NCI-H69 (cell line): ENCODE measurements at places on chromosomes 6 and 20.

DNA sequence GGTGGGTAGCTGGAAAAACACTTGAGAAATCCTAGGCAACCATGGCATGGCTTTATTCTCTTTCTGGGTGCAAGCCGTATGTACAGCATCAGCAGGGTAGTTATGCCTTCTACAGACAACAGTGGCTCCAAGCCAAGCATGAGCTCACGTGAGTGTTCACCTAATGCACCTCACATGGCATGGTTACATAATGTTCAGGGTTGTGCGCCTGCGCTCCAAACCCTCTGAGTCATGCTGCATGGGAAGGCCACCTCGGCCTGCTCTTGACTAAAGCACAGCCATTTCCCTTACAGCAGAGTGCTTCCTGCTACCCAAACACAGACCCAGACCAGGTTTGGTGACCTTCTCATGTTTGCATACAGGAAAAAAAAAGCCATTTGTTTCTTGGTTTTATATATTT is 96.2 kb downstream of the VIP start:
- peak; percentile 9 for DNase-seq

DNA sequence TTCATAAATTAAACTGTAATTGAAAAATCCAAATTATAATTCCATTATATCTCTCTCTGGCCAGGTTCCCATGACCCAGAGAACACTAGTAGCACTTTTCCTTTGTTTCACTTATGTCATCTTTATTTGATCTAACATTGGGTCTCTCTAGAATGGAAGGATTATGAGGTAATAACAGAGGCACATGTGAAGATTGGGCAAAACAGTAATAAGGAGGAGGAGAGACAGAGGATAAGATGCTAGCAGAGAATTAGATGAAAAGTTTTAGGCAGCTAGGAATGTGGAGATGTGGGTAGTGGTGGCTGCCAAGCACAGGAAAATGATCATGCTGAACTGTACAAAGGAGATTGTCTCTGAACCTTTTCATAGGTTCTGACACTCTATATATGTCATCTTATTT is 3.3 kb downstream of the TAB2 start:
- peak; percentile 10 for DNase-seq

- DNase-seq, result no peak
These were observed 24.6 kb upstream of the SPTLC3 start for GRCh38 chr20:12984069-12984765.

GRCh38 chr20:51756653-51757052 is 11.5 kb downstream of the ATP9A start:
- no peak for DNase-seq

DNA sequence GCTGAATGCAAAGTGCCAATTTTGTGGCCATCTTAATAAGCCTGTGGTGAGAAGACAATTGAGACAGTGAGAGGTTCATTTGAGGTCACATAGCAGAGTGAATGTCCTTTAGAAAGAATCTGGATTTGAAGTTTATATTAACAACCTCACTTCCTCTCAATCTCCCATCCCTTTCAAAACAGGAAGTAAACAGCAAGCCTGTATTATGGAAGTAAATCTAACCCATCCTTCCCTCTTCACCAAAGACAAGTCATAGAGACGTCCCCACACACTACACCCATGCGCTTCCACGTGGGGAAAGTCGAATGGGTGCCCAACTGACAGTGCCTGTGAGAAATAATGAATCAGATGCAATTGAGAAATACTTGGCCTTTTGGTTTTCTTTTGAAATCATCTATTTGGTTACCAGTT is 28.8 kb upstream of the CCND3 start:
- no peak for DNase-seq

DNA sequence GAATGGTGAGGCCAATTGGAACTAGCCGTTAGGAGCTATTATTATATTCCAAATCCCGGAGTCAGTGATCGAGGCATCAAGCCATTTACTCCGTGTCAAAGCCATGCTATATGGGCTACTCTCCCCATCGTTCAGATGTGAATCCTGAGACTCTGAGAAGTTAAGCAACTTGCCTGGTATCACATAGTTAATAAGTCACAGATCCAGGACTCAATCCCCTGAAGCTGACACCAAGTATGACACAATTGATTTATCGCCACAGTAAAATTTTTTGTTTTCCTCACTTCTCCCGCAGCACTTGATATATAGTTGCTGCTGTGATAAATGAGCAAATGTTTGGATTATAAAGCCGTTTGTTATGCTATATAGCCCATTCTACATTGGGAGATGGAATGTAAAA is 50.8 kb upstream of the TSHZ2 start:
- DNase-seq, result no peak

DNA sequence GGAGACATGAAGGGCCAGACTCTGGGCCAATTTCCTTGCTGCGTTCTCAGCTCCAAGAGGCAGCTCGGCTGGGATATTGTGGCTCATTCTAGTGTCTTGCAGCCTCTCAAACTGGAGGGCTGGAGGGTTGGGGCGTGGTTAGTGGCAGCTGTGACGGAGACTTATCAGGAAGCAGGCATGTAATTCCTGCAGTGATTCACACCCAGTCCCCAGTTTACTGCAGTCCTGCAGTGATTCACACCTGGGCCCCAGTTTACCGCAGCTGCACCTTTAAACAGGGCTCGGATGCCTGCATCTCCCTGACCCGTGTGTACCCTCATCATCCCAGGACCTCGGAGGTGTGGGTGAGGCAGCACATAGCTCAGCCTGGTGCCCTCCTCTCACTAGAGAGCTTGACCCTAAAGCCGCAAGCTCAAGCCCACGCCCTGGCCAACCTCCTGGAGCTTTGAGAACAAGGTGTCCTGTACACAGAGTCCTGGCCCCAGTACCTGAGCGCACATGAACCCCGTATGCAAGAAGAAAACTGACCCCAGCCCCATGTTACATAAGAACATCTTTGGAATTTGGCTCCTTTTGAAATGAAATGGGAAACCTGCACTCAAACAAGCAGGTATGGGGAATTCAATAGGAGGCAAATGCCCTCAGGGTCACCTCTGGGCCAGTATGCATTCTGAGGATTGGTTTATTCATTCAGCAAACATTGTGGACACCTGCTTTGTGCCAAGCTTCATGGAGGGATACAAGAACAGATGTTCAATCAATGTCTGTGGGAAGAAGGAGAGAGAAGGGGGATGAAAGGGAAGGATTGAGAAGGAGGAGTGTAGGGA is 55.3 kb upstream of the FAM83D start:
- peak; percentile 85 for DNase-seq

GRCh38 chr6:45472382-45472781 is 94.6 kb upstream of the SUPT3H start:
- no peak for DNase-seq

GRCh38 chr6:106539936-106540335 is 89.4 kb downstream of the RTN4IP1 start:
- no peak for DNase-seq

- peak; percentile 8 for DNase-seq
These were observed 8.8 kb downstream of the WFDC3 start for GRCh38 chr20:45782890-45783289.

DNA sequence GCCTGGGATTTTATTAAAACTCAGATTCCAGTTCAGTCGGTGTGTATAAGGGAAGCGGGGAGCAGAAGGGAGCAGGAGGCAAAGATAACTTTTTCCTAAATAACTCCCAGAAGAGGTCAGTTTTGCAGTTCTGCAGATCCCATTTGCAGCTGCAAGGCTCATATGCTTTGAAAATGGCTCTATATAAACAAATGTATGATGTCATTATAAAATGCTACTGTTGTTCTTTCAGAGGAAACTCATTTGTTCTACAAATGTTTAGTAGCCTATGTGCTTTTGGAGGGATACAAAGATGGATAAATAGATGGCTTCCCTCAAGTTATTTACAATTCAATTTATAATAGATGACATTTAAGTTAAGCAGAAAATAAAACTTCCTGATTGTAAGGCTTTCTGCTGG is 29.2 kb upstream of the DSP start:
- peak; percentile 13 for DNase-seq

GRCh38 chr6:7673063-7673536 is 52.8 kb upstream of the BMP6 start:
- peak; percentile 98 for DNase-seq

- no peak for DNase-seq
These were observed 124.4 kb upstream of the HCRTR2 start for GRCh38 chr6:55049866-55050265.

GRCh38 chr20:39893003-39893685 is 795.9 kb downstream of the MAFB start:
- DNase-seq, result peak; percentile 1

- no peak for DNase-seq
These were observed 174.9 kb downstream of the CD109 start for GRCh38 chr6:73870907-73871306.

- peak; percentile 33 for DNase-seq
These were observed 419.1 kb downstream of the CDC5L start for GRCh38 chr6:44806656-44807055.

- DNase-seq, result no peak
These were observed 99.2 kb downstream of the JPH2 start for GRCh38 chr20:44087857-44088120.

GRCh38 chr6:168452685-168453377 is 11.8 kb downstream of the SMOC2 start:
- DNase-seq, result no peak

DNA sequence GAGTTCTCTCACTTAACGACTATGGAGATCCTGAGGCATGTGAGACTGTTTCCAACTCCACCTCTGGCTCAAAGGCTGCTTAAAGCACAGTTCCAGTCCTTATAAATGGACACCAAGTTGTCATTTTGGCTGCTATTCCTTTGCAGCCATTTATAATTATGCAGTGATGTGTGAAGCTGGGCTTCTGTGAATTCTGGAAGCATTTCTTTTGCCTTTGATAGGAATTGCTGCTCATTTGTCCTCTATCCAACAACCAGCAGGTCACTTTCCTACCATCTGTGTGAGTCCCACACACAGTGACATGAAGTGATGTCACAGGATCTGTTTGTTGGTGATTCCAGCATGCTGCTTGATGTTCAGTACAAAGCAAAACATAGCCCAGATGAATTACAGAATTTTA is 28.5 kb upstream of the EFHC1 start:
- DNase-seq, result peak; percentile 37

DNA sequence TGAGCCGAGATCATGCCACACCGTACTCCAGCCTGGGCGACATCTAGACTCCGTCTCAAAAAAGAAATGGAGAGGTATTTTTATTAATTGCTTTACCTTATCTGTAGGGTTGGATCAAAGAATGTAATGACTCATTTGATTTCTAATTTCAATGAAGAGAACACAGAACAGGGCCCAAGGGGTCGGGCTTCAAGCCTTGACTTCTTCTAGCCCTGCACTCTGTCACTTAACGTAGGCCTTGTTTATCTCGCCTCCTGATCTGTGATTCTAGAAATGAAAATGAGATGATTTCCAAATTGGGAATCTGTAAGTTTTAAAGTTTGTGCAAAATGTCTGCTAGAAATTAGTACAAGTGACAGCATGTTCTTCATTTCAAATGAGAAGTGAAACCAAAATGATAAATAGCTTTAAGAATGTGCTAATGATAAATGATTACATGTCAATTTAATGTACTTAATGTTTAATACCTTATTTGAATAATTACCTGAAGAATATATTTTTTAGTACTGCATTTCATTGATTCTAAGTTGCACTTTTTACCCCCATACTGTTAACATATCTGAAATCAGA is 180.5 kb downstream of the SLC16A10 start:
- DNase-seq, result no peak

GRCh38 chr6:170057961-170058877 is 232.7 kb downstream of the DLL1 start:
- no peak for DNase-seq

- DNase-seq, result peak; percentile 56
These were observed 289.9 kb downstream of the PLCB1 start for GRCh38 chr20:8421981-8422380.

DNA sequence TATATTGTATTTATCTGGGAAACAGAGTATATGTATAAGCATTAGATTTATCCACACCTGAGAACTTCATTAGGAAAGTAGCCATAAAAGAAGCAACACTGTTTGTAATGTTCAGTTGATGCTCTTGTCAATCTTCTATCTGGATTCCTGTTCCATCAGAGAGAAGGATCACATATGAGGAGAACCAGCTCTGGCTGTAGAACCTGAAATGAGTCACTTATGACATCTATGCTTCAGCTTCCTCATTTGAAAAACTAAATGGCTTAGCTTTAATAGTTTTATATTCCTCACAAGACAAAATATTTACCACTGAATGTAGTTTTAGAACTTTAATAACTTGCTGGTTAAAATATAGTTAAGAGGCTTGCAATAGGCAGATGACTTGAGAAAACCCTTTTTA is 144.7 kb downstream of the TASP1 start:
- no peak for DNase-seq

GRCh38 chr20:35726842-35727711 is 15.0 kb downstream of the RBM39 start:
- DNase-seq, result no peak

DNA sequence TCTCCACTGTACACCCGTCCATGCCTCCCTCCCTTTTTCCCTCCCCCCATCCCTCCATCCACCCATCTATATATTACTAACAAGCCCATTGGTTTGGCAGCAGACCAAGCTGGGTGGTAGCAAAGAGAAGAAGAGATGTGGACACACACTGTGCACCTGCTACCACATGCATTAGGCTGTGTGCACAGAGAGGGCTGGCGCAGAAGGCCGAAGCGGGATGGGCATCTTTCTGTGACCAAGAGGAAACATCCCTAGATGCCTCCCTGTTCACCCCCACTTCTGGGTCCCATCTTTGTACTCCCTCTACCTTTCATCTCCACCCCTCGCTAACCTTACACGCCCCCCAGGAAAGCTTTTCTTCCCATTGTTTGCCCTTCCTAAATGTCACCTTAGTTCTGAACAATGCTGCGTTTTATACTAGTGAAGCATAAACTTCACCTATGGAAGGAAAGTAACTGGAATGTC is 64.9 kb upstream of the AFDN start:
- peak; percentile 72 for DNase-seq

- DNase-seq, result no peak
These were observed 93.7 kb downstream of the CDH26 start for GRCh38 chr20:60051911-60052310.

DNA sequence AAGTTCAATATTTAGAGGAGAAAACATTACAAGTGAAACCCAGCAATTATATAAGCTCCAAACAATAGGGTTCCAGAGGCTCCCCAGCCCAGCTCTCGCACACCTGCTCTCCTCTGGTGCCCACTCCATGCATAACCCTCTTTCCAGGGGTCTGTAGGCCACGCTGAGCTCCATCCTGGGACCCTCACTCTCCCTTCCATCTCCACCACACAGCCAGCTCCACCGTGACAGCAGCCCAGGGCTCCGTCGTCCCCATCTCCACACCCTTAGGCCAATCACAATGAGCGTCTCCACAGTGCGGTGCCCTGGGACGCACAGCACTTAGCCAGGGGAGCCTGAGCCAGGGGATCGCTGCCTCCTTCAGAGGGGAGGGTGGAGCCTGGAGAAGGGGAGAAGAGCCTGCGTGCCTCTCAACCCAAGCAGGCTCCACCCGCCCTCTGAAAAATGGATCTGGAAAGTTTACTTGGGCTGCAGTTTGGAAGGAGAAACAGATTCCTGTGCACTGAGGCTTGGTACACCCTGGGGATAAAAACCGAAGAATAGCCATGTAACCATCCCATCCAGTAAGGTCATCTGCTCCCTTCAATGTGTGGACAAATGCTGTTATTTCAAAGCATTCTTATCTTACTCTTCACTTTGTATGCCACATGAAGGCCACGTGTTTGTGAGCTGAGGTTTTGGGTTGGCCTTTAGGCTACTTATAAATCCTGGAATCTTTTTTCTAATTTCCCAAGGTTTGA is 72.4 kb upstream of the GGTLC1 start:
- DNase-seq, result no peak
